ENCODE measurements at places on chromosomes 3 and 15. TPM values are rescaled to one million over a fixed set of nuclear protein-coding genes. Genes with fewer than 3 reads are reported as not detected.

- peak; percentile 85 for DNase-seq
Observed at GRCh38 chr3:73624017-73624820, 522 bp downstream of the PDZRN3 start.

GRCh38 chr3:64686446-64686908 lies 1.3 kb downstream of the ADAMTS9 start:
- DNase-seq: peak; percentile 52

DNA sequence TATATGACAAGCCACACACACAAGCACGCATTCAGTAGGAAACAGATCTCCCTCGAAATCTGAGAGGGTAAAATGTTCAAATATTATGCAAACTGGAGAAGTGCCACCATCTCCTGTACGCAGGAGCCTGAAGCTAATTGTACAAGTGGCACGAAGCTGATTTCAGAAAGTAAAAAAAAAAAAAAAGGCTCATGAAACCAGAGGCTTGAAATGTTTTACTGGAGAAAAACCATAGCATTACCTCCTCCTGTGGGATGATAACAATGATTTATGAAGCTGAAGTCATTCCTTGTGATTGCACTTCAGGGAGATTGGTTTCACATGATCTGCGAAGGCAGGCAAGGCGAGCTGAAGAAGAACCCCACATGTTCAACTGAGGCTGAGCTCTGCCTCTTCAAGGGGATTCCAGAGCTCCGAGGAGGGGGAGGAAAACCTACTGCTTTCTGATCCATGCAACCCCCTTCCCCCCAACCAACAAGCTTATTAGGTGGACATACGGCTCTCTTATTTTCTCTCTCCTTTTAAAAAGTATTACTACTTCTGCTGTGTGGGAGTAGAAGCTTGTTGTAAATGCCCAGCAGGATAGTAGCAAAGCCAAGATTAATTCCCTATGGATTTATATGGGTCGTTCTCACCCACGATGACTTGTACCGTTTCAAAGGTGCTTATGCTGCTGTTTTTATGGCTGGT lies 101.1 kb downstream of the GREM1 start:
- peak; percentile 86 for DNase-seq

- peak; percentile 70 for DNase-seq
Observed at GRCh38 chr15:37046876-37047614, 53.3 kb downstream of the MEIS2 start.

DNA sequence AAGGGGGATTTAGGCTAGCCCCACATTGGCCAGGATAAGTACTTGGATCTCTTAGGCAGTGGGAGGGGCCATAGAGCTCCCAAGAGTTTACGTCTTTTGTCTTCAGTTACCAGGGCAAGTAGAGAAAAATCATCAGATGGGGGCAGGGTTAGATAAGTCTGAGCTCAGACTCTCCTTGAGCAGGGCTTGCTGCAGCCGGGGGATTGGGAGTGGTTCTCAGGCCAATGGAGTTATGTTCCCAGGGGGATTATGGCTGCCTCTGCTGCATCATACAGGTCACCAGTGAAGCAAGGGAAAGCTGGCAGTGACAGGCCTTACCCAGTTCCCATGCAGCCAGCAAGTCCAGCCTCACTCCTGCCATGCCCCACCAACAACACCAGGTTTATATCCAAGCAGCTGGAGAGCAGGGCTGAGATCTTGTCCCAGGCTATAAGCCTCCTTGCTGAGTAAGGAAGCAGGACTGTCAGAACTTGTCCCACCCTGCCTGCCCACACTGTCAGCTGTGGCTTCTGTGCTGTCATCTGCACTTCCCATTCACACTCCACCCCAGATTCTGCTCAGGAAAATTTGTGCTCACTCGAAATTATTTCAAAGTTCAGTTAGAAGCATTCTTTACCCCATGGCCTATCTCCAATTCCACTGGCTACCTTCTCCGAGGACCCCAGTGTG lies 215.3 kb downstream of the FAM43A start:
- DNase-seq: no peak

DNA sequence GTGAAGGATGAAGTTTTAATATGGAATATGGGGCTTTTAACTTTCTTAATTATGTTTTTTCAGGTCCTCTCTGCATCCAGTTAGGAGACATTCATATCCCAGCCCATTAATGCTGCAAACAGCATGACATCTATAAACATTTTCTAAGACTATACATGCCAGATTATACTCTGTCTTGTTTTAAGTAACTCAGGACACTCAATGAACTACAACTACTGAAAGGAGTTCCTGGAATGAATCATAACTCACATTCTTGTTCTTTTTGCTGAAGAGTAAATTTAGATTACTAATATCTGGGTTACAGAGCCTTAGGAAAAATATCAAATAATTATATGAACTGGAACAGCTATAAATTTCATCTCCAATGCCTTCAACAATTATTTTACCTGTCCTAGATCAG lies 167.4 kb downstream of the STAG1 start:
- DNase-seq: peak; percentile 53

GRCh38 chr15:73540161-73540560 lies 93.0 kb downstream of the NPTN start:
- DNase-seq: no peak

DNA sequence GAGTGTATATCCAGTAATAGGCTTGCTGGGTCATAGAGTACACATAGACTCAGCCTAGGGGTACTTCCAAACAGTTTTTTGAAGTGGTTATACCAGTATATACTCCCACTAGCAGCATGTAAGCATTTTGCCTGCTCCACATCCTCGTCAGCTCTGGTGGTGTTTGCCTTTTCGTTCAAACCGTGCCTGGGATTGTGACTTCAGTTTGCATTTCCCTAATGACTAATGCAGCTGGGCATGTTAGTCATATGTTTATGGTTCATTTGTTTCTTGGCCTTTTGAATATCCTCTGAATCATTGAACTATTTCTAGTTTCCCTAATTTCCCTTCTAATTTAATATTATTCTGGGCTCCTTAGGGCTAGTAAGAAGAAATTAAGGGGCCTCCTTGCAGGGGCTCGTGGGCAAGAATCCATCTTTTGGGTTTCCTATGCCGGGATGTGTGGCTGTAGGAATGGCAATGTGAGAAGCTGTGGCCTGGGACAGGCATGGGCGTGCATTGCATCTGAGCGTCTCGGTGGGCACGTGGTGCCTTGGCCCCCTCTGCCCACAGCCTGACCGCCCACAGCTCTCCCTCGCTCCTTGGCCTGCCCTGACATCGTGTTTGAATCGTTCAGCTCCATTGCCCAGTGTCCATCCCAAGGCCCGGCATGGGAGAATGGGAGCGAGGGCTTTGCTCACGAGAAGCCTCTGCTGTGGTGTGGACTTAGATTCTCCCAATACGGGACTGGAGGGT lies 26.4 kb downstream of the FAH start:
- DNase-seq: peak; percentile 98

DNA sequence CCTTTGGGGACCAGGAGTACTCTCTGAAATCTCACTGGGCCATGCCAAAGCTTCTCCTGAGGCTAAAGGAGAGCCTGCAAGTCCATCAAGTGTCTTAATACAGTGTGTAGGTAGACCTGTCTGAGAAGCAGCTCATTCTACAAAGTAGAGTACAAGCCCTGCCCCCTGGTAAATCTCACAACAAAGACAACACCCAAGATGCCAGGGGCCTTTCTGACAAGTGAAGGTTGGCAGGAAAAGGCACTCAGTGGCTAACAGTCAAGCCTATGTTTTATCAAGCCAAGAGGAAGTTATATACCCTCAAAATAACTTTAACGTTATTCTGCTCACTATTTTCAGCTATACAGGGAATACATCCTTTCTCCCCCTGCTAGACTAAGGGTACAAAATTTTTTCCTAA lies 58.3 kb downstream of the NMNAT3 start:
- no peak for DNase-seq

DNA sequence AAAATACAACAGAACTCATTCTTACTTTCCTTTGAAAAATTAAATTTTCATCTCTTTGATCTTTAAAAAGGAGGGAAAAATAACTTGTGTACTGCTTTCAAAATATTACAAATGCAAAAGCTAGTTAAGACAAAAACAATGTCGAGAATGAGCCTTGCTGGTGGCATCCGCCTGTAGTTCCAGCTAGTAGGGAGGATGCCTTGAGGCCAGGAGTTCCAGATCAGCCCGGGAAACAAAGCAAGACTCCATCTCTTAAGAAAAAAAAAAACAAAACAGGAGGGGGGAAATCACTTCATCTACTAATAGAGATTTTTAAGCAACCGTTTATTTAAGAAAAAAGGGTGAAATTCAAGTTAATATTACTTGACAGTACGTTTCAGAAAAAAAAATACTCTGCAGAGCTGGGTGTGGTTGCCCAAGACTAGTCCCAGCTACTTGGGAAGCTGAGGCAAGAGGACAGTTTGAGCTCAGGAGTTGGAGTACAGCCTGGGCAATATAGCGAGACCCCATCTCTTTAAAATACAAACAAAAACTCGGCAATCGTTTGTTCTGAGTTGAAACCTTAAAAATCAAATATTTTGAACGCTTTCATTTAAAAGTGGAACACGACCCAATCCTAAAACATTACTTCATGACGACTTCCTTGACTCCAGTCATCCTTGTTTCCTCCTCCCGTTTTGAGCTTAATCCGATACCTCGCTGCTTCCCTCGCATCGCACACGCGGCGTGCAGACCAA lies 1.2 kb downstream of the KPNA1 start:
- peak; percentile 74 for DNase-seq

DNA sequence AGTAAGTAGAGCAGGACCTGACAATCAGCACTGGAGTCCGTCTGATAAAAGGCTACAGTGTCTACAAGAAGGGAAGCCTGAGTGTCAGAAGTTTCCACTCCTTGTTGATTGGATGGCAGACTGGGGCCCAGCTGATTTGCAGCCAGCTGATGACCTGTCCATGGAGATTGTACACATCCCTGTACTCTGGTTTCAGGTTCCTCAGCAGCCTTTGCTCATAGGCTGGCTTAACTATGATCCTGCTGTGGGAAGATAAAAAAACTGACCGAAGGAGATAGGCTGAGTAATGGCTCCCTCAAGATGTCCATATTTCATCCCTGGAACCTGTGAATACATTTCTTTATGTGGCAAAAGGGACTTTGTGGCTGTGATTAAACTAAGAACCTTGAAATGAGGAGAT lies 11.7 kb upstream of the LACTB start:
- peak; percentile 73 for DNase-seq

GRCh38 chr15:62896380-62896866 lies 146.1 kb upstream of the TPM1 start:
- no peak for DNase-seq

GRCh38 chr15:78004919-78005634 lies 72.4 kb downstream of the TBC1D2B start:
- peak; percentile 95 for DNase-seq

DNA sequence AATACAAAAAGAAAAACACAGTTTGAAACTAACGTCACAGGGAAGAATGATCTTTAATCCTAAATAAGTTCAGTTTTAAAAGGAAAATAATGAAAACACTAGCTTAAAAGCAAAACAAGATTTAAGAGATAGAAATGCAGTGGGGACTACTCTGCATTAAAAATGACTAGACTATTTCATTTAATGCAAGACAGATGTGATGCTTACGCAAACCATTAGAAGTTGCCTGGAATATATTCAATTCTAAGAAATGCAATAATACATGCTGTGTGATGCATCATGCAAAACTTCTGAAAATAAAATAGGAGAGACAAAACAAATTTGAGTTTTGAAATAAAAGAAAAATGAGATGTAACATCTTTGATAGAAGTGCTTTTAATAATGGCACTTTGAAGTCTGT lies 97.6 kb upstream of the STRIT1 start:
- peak; percentile 25 for DNase-seq

DNA sequence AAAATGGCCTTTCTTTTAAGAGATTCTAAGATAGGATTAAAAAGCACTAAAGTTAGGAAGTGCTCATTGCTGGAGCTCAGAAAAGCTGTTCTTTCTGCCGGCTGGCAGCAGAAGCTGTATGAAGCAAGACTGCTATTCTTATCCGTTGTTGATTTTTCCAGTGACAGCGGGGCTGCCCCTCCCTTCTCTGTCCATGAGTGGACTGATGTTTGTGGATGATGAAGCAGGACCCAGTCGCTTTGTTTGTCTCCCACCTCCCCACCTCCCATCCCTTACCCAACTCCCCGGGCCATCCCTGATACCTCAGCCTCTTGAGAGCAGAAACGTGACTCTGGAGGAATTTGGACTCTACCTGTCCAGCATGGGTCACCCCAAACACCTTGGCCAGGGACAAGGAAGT lies 10.3 kb upstream of the MUSTN1 start:
- DNase-seq: peak; percentile 38

- no peak for DNase-seq
Observed at GRCh38 chr15:63575312-63575711, 21.9 kb upstream of the FBXL22 start.

DNA sequence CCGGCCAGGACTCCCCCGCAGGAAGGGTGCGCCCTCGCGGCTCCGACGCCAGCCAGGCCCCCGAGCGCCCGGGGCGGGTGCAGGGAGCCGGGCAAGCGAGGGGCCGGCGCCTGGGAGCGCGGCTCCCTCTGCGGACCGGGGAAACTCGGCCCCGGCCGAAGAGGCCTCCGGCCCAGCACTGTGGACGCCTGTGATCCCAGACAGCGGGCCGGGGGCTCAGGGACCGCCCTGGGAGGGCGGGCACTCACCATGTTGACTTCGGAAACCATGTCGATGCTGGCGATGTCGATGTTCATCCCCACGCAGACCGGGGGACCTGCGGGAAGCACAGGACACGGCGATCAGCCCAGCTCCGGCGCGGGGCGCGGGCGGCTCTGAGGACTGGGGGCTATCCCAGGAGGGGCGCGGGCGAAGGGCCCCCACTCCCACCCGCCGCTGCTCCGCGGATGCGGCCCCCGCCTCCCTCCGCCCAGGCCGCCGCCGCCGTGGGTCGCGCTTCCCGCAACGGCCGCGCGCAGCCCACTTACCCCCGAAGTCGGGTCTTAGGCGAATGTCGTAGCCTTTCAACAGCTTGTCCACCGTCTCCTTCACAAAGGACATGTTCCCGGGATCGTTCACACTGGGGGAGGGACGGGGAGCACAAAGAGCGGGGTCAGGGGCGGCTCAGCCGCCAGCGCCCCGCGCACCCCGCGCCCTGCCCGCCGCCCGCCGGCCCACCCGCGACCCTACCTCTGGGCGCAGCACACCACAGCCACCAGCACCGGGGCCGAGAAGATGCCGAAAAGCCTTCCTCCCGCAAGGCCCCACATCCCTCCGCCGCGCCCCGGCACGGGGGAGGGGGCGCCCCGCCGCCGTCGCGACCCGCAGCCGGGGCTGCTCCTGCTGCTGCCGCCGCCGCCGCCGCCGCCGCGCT lies at the start of gene GABRB3:
Gene GABRB3, minus strand, starts transcription at position 913 of the 913 bp plus-strand sequence.
- DNase-seq: no peak

DNA sequence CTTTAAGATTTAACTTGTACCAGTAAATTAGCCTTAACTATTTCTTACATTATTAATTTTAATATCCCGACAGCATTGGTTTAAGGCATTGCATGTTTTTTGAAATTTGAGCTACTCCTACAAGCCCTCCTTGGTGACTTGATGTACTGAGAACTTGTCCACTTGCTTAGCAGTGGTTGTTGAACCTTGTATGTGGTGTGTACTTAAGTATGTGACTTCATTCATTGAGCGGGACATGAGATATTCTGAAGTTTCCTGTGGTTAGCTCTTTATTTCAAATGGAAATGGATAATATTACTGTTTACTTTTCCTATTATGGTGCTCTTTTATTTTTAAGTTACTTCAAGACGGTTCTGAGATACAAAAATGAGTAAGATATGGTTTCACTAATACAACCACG lies 3.6 kb upstream of the COL6A5 start:
- no peak for DNase-seq

Gene INTS14
- 33.9 TPM for total RNA-seq

Gene SLC12A8
- total RNA-seq: 2.2 TPM

Gene GOLGA8M
- total RNA-seq: under 0.01 TPM

Gene CD200R1
- under 0.01 TPM for total RNA-seq

Gene AP3B2
- not detected for total RNA-seq

Measured in IMR-90 (cell line).